ENCODE measurements at places on chromosomes 11 and 22.
A peak's percentile ranks its signal among the peaks of the same experiment; 100 is the strongest.

GRCh38 chr11:17148536-17148935 lies 59.2 kb downstream of the PIK3C2A start:
- no peak for DNase-seq

GRCh38 chr11:2767801-2768200 lies 68.0 kb upstream of the KCNQ1OT1 start:
- no peak for DNase-seq

GRCh38 chr11:112321501-112322172 lies 61.0 kb upstream of the PLET1 start:
- DNase-seq = no peak

- no peak for DNase-seq
Observed at GRCh38 chr11:57310091-57310490, 14.7 kb downstream of the TNKS1BP1 start.

DNA sequence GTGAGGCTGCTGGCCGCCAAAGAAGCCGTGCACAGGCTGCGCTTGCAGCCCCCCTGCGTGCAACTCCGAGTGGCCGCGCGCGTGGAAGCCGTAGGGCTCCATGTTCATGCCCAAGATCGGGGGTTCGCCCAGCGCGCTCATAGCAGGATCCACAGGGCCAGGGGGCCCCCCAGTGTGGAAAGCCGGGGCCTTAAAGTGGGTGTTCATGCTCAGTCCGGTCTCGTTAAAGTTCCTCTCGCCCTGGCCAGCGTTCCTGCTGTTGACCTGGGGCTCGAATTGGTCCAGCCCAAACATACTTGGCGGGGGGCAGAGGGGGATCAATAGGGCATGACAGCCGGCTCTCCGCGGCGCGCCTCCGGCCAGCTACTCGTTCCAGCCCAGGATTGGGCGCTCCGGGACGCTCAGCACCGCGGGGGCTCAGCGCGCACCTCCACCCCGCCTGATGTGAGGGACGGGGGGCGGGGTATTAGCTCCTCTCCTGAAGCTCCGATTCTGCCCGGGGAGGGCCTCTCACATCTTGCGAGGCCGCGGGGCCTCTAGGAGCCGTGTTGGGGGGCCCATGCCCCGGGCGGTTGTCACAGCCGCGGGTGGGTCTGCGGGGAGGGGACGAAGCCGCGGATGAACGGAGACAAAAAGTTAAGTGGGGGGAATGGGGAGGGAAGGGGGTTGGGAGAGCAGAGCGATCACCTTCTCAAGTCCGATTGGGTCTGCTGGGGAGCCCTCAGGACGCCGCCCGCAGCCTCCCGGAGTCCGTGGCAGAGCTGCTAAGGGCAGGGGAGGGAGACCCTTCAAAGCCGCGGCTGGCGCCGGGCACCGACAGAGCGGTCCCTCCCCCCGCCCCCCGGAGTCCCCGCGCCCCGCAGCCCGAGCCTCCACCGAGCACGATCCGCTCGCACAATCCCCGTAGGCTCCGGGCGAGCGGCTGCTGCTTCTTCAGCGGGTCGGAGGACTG lies 1.0 kb downstream of the MN1 start:
- peak; percentile 28 for DNase-seq

DNA sequence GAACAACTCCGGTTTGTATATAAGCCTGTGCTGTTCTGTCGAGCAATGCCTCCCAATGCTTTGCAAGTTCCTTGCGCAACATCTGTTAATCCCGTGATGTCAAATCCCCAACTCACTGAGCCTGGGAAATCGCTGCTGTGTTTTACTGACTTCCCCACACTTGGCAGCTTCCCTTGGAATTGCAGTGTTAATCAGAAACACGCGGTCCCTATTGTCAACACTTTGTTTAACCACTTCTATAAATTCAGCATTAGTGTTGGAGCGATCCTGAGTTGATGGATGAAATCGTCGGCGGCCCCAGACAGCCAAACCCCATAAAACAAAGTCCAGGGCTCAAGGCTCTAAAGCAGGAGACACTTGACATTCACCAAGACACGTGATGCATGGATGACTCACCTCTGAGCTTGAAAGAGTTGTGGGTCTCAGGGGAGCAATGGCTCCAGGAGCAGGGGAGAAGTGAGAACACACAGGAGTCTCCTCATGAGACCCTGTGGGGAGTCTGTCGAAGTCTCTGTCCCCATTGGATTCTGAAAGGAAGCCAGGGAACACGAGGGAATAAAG lies 555.3 kb downstream of the MIAT start:
- no peak for DNase-seq

DNA sequence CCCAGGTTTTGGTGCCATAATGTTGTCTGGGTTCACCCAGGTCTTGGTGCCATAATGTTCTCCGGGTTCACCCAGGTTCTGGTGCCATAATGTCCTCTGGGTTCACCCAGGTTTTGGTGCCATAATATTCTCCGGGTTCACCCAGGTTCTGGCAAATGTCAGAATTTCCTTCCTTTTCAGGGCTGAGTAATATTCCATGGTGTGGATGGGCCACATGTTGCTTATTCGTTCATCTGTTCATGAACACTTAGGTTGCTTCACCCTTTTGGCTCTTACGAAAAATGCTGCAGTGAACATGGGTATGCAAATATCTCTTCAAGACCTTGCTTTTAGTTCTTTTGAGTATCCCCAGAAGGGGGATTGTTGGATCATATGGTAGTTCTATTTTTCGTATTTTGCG lies 15.1 kb upstream of the GRAMD4 start:
- no peak for DNase-seq
